ENCODE measurements at places on chromosomes 12 and 14.

DNA sequence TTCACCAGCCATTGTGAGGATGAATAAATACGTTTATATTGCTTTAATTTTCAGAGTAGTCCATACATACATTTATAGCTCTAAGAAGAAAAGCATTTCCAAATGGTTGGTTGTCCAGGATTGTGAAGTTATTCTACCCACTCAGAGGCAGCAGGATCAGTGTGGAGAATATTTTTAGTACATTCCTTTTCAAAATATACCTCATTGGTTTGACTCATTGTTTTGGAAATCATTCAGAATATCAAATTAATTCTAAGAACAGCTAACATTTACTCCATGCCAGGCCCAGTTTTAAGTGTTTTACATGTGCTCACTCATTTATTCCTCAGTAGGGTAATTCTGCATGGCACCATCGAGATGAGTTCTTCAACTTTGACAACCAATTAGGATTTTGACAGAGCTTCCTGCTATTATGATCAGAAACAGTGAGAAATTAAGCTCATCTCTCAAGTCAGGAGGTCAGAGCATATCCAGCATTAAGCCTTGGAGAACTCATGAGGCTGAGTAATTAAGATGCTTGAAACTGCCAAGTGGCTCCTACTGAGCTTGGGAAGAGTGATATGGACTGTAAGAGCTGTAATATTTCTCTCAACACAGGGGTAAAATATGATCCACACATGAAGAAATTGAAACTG, 153.3 kb upstream of the CLEC14A start:
- DNase-seq, result no peak

DNA sequence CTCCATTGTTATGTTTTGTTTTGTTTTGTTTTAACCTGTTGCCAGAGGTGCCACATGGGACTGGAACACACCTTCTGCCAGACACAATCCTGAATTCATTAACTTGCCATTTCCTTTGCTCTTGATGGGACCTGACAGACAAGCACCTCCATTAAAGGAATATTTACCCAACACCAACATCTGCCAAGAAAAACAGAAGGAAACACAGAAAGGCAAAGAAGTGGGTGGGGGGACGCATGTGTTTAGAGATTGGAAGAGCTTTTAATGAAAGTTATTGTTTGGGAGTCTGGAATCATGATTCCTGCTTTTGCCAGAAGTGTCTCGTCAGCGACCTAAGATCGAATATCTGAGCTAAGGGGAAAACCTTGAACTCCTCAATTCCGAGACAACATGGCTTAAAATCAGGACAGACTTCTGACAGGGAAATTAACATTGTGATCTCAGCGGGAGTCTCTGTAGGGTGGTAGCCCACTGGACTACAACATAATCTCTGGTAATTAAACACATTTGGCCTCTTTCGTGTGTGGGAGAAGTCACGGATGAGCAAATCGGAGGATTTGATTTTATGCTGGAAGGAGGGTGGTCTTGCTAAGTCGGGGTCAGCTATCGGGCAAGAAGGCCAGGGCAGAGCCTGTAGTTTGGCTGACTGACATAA, 210.4 kb upstream of the FAR2 start:
- no peak for DNase-seq

DNA sequence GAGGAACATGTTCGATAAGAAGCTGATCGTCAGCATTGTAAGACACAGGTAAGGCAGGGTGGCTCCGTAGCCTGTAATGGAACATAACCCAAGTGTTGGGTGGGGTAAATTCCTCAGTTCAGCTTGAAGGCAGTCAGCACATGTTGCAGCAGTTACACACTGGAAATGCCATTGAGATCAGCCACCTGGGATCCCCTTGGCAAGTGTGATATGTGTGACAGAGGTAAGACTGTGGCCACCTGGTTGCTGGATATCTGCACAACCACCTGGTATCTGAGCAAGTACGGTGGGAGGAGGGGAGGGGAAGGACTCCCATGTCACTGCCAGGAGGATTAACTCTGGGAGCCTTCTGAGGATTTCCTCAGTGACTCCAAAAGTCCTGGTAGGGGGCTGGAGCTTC, 158.0 kb upstream of the CAND1 start:
- no peak for DNase-seq

- no peak for DNase-seq
Observed at GRCh38 chr14:42804141-42804540, 1197.5 kb downstream of the LRFN5 start.

GRCh38 chr12:116692605-116693004, 45.3 kb downstream of the SPRING1 start:
- DNase-seq, result no peak

All from LoVo (cell line).